NCI-H1930 (cell line): ENCODE measurements at places on chromosomes 12 and 14.

- DNase-seq: no peak
Measured at GRCh38 chr12:12008931-12009611, 61.7 kb upstream of the BCL2L14 start.

- DNase-seq: no peak
Measured at GRCh38 chr12:27491226-27491625, 32.8 kb upstream of the PPFIBP1 start.

DNA sequence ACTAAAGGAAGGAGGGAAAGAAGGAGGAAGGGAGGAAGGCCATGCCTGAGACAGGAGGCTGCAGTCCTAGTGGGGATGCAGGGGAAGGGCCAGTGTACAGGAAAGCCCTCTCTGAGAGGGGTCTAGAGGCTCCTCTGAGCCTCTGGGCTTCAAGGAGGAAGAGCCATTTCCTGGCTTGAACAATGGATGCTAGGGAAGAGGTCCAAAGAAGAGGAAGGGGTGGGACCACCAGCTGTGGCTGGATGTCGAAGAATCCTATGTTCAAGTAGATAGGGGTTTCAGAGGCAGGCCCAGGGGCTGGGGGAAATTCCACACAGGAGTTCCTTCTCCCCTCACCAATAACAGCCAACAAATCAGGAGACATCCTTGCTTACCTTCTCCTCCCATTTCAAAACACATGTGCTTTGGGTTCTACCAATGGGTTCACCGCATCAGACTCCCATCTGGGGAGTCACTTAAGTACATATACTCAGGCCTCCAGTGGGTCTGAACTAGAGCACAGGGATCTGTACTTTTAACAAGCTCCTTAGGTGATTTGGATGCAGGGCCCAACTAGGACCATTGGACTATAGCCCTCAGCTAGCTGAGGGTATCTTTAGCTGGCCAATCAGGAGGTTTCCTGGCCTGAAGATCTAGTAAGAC, 32.4 kb downstream of the PRPF40B start:
- DNase-seq: no peak

DNA sequence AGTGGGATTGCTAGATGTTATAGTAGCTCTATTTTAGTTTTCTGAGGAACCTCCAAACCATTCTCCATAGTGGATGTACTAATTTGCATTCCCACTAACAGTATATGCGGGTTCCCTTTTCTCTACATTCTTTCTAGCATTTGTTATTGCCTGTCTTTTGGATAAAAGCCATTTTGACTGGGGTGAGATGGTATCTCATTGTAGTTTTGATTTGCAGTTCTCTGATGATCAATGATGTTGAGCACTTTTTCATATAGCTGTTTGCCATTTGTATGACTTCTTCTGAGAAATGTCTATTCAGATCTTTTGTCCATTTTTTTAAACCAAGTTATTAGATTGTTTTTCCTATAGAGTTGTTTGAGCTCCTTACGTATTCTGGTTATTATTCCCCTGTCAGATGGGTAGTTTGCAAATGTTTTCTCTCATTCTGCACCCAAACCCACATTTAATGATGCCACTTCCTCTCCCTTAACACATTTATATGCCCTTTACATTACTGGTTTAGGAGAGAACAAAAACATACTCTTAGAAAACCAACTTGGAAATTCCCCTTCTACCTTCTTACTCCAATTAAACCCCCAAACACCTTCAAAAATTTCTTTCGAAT, 48.2 kb downstream of the NELL2 start:
- DNase-seq: no peak

GRCh38 chr14:76323331-76324050, 52.4 kb upstream of the ESRRB start:
- no peak for DNase-seq

- no peak for DNase-seq
Measured at GRCh38 chr12:47028981-47029708, 50.3 kb upstream of the PCED1B start.

GRCh38 chr14:31024577-31025366, 677 bp upstream of the AP4S1 start:
- no peak for DNase-seq

GRCh38 chr14:58278177-58278576, 20.2 kb upstream of the ARID4A start:
- no peak for DNase-seq

DNA sequence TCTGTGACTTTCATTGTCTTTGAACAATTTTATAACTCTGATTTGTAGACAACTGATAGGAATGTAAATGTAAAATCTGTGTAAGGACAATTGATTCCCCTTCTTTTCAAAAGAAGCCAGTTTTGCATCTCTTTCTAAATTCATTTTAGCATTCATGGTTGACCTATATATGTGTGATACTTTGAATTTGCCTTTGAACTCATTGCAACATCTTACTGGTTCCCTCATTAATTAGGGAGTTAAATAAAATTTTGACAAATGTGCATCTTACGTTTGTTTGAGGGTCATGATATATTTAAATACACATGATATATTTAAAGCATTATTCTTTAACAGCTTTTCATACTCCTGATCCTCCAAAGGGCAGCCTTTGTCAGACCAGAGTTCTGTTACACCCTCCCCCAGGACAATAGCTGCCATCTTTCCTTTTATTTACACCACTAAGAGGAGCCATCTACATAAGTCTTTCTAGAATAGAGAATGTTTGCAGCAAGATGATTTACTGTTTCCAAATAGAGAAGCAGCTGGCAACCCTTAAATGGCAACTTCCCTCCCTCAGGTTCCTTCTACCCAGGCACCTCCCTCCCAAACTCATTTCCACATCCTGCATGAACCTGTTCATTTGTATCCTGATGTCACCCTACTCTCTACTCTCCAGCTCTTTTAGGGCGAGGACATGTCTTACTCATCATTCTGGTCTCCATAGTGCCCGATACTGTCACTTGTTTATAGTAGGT, 40.2 kb upstream of the APPL2 start:
- peak; percentile 50 for DNase-seq

- no peak for DNase-seq
Measured at GRCh38 chr14:99067141-99067920, 204.7 kb downstream of the BCL11B start.

DNA sequence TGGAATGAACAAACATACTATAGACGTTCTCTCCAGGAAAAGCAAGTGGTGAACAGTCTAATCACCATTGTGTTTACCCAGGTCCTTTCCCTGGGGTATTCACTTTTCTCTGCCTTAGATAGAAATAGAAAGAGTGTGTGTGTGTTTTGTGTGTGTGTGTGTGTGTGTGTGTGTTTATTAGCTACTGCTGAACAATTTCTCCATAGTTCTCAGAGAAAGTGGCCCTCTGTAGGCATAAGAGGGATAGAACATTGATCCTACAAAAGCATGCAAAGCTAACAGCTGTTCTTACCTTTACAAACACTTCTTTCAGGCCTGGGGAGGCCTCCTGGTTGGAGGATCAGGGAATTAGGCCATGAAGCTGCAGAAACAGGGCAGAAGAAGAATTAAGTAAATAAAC, 665.7 kb upstream of the TBX3 start:
- DNase-seq: no peak

DNA sequence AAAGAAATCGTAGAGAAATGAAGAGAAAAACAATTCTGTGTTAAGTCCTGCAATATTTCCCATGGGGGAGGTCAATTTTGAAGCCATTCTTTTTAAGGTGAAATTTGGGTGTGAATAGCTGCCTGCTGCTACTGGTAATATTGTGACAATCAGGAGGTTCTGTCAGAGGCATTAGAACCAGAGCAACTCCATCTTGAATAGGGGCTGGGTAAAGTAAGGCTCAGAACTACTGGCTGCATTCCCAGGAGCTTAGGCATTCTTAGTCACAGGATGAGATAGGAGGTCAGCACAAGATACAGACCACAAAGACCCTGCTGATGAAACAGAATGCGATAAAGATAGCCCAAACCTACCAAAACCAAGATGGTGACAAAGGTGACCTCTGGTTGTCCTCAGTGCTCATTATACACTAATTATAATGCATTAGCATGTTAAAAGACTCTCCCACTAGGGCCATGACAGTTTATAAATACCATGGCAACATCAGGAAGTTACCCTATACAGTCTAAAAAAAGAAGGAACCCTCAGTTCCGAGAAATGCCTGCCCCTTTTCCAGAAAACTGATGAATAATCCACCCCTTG, 24.8 kb upstream of the MTHFD1 start:
- DNase-seq: no peak

- no peak for DNase-seq
Measured at GRCh38 chr12:120230326-120230973, 29.5 kb upstream of the RPLP0 start.

- DNase-seq: no peak
Measured at GRCh38 chr14:51304941-51305340, 64.9 kb downstream of the TMX1 start.

DNA sequence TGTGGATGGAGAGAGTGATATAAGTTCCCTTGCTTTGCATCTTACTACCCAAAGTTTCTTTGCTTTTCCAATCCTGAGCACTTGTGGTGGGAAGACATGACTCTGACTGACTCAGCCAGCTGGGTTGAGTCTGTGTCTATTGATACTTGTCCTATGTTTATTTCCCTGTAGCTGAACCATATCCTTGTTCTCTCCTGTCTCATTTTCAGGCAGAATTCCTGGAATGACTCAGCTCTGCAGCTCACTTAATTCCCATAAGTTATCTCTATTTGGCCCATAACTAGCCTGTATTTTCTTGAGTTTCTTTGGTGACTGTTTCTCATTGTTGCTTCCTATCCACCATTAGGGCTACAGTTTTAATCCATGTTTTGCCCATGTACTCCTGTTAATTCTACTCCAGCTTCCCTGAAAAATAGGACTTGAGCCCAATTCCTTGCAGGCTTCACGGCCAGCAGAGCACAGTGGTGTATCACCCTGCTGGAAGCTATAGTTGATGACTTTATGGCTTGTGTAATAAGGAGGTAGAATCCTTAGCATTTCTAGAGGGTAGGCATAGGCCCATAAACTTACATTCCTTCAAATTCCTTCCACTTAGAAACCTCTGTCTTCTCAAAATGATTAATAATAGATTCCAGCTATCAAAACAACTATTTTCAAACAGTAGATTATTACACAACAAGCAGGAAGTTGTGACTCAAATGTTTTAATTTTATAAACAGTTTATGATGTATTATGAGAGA, 183.1 kb downstream of the TMTC3 start:
- no peak for DNase-seq

- no peak for DNase-seq
Measured at GRCh38 chr12:118052324-118053070, 8.5 kb downstream of the WSB2 start.

GRCh38 chr14:32208490-32208889, 5.4 kb upstream of the RNU6-8 start:
- no peak for DNase-seq

DNA sequence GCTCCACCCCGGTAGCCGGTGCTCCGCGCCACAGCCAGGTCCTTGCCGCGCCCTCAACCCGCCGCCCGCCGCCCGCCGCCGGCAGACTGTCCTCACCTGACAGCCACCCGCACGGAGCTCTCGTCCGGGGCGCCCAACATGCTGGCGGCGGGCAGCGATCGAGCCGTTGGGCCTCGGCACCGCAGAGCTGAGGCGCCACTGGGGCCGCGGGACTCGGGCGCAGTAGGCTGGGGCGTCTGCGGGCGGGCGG, 164 bp downstream of the KIF21A start:
- no peak for DNase-seq

GRCh38 chr14:61774861-61775260, 12.6 kb downstream of the SNAPC1 start:
- no peak for DNase-seq

GRCh38 chr12:12524128-12524527, 38.5 kb downstream of the DUSP16 start:
- no peak for DNase-seq

- no peak for DNase-seq
Measured at GRCh38 chr12:20105943-20106342, 262.4 kb upstream of the PDE3A start.

DNA sequence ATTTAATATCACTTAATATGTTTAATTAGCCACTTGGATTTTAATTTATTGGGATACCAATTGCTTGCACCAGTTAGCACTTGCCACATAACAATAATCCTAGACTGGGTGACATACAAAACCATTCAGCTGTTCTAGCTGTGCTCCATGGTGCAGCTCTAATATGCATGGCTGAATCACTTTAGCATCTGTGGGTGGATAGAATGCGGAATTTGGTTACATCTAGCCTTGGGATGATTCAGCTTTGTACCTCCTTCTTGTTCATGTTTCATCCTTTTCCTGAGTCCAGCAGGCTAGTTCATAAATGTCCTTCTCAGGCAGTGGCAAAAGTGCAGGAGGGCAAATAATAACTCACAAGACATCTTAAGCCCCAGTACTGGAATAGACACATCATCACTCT, 1263.0 kb downstream of the LRFN5 start:
- DNase-seq: no peak

GRCh38 chr12:59763835-59764234, 168.0 kb downstream of the SLC16A7 start:
- no peak for DNase-seq
